Amniotic stem cell (primary cell): ENCODE measurements at places on chromosomes 11 and 22.

- no peak for DNase-seq
Measured at GRCh38 chr22:47036936-47037485, 274.6 kb downstream of the TBC1D22A start.

- DNase-seq = no peak
Measured at GRCh38 chr22:48898524-48899250, 929.0 kb downstream of the BRD1 start.

GRCh38 chr11:118281284-118281683, 17.2 kb upstream of the MPZL2 start:
- DNase-seq = no peak

DNA sequence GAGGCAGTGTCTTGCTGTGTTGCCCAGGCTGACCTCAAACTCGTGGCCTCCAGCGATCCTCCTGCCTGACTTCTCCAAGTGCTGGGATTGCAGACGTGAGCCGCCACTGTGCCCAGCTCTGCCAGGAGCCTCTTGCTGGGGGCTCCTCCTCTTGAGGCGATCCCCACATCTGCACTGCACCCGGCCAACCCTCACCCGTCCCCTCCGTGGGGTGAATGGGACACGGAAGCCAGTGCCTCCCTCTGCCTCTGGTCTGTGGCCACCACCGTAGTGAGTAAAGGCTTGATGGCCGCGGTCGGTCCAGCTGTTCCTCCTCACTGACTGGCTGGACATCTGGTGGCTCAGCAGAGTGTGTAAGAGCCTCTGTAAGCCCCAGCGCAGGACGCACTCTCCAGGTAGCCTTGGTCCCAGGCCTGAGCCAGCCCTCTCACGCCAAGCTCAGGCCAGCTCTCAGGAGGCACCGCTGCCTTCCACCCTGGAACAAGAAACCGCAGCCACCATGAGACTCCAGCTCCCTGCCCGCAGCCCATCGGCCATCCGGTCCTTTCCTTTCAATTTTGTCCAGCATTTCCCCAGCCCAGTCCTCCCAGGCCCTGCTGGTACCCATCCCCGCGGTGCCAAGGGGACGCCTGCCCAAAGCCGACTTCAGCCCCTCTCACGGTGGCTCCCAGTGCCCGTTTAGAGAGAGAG, 100.3 kb downstream of the BRD1 start:
- DNase-seq = no peak

DNA sequence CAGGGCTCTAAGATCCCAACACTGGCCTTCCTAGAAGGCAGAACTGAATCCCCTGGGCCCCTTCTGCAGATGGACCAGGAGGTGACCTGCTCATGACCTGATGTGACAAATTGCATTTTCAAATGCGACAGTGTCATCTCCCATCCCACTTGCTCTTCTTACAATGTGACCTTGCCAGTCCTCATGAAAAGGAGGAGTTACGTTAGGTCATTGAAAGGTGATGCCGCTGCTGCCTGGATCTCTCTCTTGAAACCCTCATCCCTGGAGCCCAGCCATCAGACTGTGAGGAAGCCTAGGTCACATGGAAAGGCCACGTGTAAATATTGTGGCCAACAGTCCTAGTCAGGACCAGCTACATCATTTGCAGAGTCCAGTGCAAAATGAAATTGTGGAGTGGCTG, 5.7 kb upstream of the C1QTNF4 start:
- DNase-seq = no peak

DNA sequence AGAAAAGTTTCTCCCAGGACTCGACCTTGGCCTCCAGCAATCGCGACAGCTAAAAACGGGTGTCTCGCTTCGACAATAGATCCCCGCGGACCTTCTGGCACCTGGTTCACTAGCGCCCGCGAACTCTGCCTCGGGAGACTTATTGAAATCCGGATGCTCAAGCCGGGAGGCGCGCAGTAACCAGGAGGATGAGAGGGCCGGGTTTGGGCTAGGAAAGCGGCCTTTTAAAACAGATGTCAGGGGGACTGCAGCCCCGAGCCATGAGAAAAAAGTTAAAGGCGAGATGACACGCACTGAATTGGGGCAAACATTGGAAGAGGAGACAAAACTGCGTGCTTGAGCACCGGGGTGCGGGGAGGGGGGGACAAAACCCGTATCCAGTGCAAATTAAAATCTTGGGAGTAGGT, 637 bp upstream of the ZBTB16 start:
- DNase-seq = no peak

GRCh38 chr22:47161631-47162030, 399.2 kb downstream of the TBC1D22A start:
- DNase-seq = no peak

DNA sequence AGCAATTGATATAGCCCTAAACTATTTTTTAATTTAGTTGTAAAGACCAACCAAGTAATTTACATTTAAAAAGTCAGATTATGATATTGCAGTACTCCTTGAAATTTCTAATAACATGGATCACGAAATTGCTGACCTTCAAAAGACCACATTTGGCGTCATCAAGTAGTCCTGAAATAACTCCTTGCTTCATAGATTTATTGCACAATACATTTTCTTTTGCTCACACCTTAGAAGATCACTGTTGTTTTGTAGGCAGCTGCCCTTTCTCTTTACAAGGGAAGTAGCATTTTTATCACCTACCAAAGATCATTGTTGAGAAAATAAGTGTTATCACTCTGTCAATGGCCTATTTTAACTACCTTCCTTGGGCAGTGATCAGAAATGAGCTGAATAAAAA, 815.8 kb downstream of the METTL15 start:
- no peak for DNase-seq

GRCh38 chr22:20749453-20749852, 24.5 kb upstream of the SERPIND1 start:
- DNase-seq = no peak

DNA sequence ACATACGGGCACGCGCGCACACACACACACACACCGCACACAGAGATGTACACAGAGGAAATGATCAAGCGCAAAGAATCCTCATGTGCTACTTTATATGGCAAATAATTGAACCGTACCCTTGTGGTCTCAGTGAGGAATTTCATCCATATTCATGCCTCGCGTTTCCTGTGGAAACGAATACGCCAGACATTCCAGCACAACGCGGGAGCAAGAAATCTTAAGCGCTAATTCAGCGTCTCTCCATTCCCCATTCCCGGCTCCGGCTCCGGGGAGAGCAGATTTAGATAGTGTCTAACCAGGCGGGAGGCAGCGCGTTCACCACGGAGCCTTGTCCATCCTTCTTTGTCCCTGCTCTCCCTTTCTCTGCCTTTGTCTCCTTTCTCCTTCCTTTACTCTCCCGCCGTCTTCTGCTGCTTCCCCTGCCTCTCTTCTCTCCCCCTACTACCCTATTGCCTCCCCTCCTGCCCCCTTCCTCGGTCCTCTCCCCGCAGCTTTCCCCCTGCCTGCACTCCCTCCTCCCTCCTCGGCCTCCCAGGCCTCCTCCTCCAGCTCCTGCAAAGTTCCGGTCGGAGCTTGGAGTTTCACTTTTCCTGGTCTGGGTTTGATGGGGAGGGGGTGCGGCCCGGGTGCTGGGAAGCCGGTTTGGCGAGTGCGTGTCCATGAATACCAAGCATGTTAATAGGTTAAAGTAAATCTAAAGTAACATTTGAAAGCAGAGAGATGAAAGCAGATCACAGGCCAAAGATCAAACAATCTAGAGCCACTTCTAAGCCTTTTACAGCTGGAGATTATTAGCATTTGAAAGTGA, 579.3 kb downstream of the BUD13 start:
- DNase-seq = no peak

- DNase-seq = no peak
Measured at GRCh38 chr11:64056213-64056785, 20.6 kb downstream of the FLRT1 start.

- DNase-seq = no peak
Measured at GRCh38 chr22:31328544-31328960, 17.6 kb downstream of the PATZ1 start.

GRCh38 chr11:122897606-122898210, 15.1 kb downstream of the JHY start:
- no peak for DNase-seq

DNA sequence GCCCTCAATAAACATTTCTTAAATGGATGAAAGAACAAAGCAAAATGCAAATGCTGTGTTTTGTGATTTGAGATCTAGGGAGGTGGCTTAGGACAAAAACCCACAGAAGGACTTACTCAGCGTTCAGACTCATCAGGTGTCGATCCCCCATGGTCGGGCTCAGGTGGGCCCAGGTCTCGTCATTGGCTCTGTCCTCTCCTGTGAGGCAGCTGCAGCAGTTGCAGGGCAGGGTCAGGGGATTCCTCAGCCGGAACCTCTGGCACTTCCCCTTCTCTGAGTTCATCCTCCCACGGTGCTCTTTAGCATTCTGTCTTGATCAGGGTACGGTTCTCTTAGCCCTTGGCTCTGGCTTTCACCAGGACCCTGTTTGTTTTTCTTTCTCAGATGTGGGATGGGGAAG, 14.0 kb upstream of the ACR start:
- DNase-seq = no peak

DNA sequence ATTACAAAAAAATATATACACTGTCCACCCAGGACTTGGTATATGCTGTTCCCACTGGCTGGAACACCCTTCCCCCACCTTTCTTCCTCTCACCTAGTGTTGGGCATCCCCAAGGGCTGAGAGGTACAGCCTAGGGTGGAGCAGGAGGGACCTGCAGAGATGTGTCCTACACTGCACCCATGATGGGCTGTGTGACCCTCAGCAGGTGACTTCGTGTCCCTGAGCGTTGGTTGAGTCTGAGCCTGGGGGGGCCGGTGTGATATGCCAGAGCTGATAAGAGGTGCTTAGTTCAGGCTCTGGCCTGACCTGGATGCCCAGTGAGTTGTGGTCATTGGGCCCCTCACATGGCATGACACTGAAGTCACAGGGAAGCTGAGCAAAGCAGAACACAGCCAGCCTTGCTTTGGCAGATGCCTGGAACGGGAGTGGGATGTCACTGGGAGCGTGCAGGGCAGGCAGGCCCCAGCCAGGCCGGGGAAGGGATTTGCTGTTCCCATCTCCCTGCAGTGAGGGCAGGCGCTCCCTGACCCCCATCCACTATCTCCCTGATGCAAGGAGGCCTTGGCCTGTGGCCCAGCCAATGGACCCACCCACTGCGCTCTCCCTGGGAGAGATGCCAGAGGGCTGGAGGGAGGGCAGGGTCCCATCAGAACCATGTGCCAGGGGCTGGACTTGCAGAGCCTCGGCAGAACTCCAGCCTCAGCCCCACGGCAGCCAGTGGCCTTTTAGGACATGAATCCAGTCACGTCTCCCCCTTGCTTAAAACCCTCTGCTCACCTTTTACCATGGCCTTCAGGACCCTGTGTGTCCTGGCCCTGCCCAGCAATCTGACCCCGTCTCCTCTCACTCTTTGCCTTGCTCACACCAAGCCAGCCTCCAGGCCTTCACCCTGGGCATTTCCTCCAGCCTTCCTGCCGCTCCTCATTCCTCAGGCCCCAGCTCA, 138.9 kb downstream of the MN1 start:
- DNase-seq = no peak

GRCh38 chr11:104320097-104320496, 156.2 kb upstream of the PDGFD start:
- no peak for DNase-seq
